Stimulated activated CD8-positive, alpha-beta memory T cell treated with anti-CD3 and anti-CD28 coated beads, Interleukin-15, amount 100 ng/mL, for 1 hour (primary cell): ENCODE measurements at places on chromosomes 16 and 17.

- DNase-seq: no peak
These were observed 1.4 kb downstream of the STARD3 start for GRCh38 chr17:39638317-39638716.

DNA sequence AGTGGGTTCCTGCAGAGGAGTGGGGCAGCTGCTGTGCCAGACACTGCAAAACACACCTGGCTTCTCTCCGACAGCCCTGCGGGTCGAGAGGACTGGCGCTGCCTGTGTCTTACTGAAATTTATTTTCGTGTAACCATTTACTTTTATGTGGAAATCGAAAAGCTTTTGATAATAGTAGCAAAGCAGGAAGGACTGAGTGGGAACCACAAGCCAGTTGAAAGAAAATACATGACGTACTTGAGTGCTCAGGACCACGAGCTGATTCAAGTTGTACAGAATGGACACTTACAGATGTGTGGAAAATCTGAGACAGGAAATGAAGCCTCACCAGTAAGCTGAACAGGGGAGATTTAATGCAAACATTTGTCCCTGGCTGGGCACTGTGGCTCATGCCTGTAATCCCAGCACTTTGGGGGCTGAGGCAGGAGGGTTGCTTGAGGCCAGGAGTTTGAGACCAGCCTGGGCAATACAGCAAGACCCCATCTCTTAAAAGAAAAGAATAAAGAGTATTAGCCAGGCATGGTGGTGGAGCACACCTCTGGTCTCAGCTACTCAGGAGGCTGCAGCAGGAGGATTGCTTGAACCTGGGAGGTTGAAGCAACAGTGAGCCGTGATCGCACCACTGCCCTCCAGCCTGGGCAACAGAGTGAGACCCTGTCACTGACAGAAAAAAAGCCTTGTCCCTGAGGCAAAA is 11.3 kb upstream of the RPL13 start:
- no peak for DNase-seq

- DNase-seq: no peak
These were observed 401.6 kb upstream of the CDH11 start for GRCh38 chr16:65523283-65523944.

DNA sequence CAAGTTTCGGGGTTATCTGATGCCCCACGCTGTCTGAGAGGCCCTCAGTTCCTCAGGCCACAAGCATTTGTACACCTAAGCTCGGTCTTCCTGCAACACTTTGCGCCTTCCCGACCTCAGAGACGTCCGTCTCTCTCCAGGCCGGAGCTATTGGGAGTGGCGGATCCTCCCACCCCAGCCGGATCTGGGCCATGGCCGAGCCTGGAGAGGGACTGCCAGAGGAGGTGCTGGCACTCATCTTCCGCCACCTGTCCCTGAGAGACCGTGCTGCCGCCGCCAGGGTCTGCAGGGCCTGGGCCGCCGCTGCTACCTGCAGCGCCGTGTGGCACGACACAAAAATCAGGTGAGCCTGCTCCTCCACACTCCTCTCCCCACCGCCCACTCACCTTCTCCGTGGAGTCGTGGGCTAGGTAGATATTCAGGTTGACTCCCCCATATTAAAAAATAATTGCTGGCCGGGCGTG is 1.9 kb downstream of the FBXL8 start:
- no peak for DNase-seq

- no peak for DNase-seq
These were observed 34.1 kb downstream of the TK2 start for GRCh38 chr16:66515596-66516508.

DNA sequence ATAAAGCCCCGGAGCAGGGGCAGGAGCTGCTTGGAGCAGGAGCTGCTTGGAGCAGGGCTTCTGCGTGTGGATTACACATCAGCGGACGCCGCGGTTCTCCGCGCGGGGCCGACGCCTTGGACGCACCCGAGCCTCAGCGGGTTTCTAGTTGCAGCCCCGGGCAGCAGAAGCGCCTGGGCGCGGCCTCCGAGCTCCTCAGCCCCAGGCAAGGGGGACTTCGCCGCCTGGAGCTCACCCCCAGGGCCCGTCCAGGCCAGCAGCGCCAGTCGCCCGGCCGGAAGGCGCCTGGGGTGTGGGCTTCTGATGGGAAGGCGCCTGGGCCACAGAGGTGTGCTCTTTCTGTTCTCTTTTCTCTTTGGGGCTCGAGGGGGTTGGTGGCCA is 6.3 kb downstream of the FOXF1 start:
- DNase-seq: no peak
